ENCODE measurements at places on chromosomes 11 and 22.
A peak's percentile ranks its signal among the peaks of the same experiment; 100 is the strongest.

DNA sequence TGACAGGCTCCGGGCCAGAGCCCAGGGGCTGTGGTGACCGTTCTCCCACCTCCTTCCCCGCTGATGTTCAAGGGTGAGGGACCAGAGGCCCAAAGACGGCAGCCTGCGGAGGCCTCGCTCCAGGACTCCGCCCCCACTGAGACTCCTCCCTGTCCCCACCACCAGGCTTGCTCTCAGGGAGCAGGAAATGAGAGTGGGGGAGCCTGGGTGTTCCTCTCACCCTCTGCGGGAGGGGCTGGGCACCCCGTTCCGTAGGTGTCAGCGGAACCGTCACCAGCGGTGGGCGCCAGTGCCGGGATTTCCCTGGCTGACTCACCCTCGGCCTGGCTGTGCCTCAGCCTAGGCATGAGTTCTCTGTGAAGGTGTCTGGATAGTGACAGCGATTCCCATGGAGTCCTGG lies 15.7 kb downstream of the DAGLA start:
- peak; percentile 74 for ATAC-seq

- no peak for ATAC-seq
Measured at GRCh38 chr11:933142-933851, 7.6 kb downstream of the AP2A2 start.

- ATAC-seq: no peak
Measured at GRCh38 chr11:71947498-71947897, 18.7 kb downstream of the RNF121 start.

GRCh38 chr22:37647928-37648327 lies 8.5 kb downstream of the SH3BP1 start:
- no peak for ATAC-seq

- peak; percentile 85 for ATAC-seq
Measured at GRCh38 chr22:38240734-38241252, 32.0 kb downstream of the TMEM184B start.

DNA sequence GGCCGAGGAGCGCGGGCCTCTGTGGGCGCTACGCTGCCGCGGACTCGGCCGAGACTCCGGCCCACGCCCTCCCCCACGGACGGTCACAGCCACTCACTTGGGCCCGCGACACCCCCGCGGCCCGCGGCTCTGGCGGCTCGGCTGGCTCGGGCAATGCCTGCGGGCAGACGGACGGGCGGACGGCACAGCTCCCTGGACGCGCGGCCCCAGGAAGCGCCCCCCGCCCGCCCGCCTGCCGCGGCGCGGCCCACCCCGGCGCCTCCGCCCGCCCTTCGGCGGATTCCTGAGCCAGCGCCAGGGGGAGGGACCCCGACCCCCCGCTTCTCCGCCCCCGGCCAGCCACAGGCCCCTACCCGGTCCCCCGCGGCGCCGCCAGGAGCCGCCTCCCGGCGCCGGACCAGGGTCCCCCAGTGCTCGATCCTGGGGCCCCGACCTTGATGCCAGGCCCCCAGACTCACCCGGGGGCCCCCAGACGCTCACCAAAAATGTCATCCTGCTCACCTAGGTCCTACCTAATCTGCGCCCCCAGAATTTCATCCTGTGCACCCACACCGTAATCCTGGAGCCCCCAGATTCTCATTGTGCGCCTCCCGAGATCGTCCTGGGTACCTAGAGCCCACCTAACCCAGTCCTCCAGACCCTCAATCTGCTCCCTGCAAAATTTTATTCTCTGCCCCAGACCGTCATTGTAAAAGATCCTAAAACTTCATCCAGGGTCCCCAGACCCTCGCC lies at the start of gene EFEMP2:
EFEMP2 (minus strand) TSS at position 215 of the 732 bp plus-strand sequence. CDS start 446 bp downstream, outside the sequence.
- peak; percentile 6 for ATAC-seq

DNA sequence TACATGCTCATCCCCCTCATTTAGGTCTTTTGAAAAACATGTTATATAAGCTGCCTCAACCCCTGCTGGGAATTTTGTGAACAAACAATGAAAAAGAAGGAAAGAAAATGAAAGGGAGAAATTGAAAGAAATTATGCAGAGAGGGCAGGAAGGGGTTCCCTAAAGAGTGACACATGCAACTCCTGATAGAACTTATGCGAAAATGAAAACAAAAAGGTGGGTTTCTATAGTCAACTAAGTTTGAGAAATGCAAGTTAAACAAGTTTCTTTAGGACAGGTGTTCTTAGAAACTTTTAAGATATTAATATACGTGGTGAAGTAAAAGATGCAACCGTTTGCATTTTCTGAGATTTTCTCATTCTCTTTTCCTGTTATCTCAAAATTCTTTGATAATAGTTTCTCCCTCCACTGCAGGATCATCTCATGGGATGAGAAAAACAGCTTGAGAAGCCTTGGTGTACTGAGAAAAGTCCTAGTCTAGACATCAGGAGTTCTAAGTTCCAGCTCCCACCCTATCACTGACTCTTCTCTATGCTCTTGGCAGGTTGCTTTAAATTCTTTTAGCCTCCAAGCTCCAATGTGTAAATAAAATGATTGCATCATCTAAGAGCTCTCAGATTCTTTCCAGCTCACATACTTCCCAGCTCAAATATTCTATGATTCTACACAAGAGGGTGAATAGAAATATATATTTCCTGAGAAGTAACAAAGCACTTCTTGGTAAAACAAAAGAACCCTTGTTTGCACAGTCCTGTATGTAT lies 109.2 kb downstream of the FAM76B start:
- ATAC-seq: no peak

GRCh38 chr22:39996732-39997131 lies 2.0 kb downstream of the FAM83F start:
- no peak for ATAC-seq

DNA sequence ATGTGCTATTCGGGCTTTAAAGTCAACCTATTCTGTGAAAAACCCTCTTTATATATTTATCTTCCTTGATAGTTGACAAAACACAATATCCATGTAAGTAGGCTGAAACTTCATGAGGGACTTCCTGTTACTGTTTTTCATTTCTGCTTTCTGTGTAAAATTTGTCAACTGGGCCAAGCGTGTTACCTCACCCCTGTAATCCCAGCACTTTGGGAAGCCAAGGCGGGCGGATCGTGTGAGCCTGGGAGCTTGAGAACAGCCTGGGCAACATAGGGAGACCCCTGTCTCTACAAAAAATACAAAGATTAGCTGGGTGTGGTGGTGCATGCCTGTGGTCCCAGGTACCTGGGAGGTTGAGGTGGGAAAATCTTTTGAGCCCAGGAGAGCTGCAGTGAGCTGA lies 66.5 kb upstream of the SLC25A18 start:
- ATAC-seq: no peak

- no peak for ATAC-seq
Measured at GRCh38 chr11:133840479-133840941, 4.8 kb downstream of the SPATA19 start.

DNA sequence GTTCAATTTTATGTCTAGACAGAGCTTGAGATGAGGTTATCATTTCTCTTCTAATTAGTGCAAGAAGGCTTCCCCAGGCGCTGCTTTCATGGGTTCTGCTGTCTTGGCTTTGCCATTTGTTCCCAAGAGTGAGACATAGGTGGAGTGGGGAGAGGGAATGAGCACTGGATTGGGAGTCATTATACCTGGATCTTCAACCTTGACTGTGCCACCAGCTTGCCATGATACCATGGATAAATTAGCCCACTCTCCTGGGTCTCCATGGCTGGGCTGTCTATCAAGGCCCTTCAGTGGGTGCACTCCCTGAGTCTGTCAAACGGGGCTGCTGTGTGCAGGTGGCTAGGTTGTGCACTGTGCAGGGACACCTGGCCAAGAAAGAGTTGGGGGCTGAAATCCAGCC lies 15.6 kb upstream of the NECTIN1 start:
- no peak for ATAC-seq

DNA sequence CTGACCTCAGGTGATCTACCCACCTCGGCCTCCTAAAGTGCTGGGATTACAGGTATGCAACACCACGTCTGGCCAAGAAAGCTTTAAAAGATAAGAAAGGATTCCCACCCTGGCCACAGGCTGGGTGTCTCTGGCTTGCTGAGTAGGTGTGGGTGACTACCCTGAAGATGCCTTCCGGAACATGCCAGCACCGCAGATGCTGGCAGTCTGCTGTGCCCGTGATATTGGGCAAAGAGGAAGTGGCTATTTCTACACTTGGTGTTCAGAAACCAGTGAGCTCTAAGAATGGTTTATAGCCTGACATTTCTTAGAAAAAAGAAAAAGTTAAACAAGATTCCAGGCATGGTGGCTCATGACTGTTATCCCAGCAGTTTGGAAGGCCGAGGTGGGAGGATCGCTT lies 6.1 kb downstream of the MRPL11 start:
- no peak for ATAC-seq

- ATAC-seq: no peak
Measured at GRCh38 chr11:35012467-35013191, 96.2 kb downstream of the PDHX start.

GRCh38 chr22:34135749-34136148 lies 215.5 kb upstream of the LARGE1 start:
- ATAC-seq: no peak

DNA sequence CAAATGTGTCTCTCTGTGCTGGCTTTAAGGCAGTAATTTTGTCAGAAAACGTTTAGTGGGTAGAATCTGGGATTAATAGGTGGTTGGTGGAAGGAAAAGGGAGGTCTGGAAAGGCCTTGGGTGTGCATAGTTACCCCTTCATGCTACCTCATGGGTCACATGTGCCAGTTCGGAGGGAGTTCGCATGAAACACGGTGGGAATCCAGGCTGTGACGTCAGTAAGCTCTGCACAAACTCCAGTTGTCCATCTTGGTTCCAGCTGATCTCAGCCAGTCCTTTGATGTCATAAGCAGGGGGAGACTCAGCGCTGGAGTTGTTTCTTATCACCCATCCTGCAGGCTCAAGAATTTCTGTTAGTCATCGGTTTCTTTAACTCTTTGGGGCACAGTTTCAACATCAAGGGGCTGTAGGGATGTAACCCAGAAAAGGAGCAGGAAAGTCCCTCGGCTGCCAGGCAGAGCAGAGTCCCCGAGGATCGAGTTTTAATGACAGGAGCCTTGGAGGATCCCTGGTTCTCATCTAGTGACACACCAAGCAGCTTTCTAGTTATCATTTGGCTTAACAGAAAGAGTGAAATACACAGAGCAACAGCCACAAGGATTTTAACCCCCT lies 28.9 kb downstream of the MOV10L1 start:
- ATAC-seq: peak; percentile 60

DNA sequence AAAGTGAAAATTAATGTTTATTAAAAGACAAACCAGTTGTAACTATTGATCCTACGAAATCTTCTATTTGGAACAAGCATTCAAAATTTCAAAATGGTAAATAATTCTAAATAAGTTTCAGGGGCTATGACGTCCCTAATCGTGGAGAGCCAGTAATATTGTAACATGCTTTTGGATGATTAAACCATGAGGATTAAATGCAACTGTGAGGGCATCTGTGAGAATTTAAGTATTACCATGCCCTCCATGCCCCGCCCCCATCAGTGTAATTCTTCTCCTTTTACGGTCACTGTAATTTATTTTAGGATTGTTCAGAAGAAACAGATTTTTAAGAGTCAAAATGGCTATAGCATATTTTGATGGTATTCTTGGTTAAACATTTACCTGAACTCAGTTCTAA lies 133.2 kb downstream of the APOL5 start:
- no peak for ATAC-seq

- ATAC-seq: no peak
Measured at GRCh38 chr11:76724171-76724768, 53.7 kb upstream of the LRRC32 start.

GRCh38 chr11:88104408-88104807 lies 70.8 kb downstream of the RAB38 start:
- no peak for ATAC-seq

- no peak for ATAC-seq
Measured at GRCh38 chr11:43542750-43543712, 137.5 kb upstream of the HSD17B12 start.

GRCh38 chr11:113896156-113896879 lies 8.3 kb upstream of the HTR3B start:
- ATAC-seq: peak; percentile 94

GRCh38 chr22:36671404-36671803 lies 32.1 kb downstream of the CACNG2 start:
- ATAC-seq: no peak

- no peak for ATAC-seq
Measured at GRCh38 chr11:56885177-56885576, 103.5 kb upstream of the OR5AK2 start.

DNA sequence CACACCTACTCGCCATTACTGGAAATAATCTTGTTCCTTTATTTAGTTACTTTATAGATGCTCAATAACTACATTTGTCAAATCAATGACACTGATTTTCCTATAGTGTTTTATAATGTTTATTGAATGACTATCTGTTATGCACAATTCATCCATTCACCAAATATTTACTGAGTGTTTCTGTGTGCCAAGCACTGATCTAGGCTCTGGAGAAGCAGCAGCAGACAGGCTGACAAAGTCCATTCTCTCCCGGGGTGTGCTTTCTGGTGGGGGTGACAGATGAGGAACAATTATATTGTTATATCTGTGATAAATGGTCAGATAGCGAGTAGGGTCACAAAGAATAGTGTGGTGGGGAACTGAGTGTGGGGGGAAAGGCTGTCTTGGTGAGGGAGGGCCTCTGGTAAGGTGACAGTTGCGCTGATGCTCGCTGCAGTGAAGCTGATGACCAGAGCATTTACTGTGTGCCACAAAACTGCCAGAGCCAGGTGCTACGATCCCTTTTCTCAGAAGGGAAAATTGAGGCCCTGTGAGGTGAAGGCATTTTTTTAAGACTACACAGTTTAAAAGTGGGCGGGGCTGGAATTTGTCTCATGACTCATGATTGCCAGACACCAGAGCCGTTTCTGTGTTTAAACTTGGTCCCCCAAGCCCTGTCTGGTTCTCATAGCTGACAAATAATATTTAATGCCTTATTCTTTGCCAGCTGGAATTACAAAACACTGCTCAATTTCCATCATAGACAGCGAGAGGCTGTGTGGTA lies 10.2 kb downstream of the PACS1 start:
- peak; percentile 64 for ATAC-seq

- ATAC-seq: peak; percentile 38
Measured at GRCh38 chr11:119315131-119316015, 1.6 kb downstream of the MCAM start.

DNA sequence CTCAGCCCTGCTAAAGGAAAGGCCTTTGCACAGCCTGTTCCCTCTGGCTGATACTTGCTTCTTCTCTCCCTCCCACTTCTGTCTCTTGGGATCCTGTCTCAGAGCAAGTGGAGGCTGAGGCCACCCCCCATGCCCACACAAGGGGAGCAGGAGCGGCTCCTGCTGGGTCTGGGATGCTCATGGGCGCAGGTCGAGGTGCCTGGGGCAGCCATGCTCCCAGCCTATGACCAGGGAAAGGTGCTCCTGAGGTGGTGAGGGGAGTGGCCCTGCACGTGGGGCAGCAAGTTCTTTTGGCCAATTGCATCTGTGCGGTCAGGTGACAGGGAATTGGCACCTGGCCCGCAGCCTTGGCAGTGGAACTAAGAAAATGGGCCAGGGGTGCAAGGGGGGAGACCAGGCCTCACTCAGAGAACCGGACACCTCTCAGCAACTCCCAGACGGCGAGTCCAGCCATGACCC lies 1.5 kb downstream of the MAPK11 start:
- ATAC-seq: no peak

- no peak for ATAC-seq
Measured at GRCh38 chr11:130278745-130279144, 36.0 kb downstream of the ZBTB44 start.

All from SK-N-SH treated with all-trans-retinoic acid at 6 μM for 48 hours (cell line).